Endodermal cell (in vitro differentiated cells): ENCODE measurements at places on chromosomes 16 and 17.

DNA sequence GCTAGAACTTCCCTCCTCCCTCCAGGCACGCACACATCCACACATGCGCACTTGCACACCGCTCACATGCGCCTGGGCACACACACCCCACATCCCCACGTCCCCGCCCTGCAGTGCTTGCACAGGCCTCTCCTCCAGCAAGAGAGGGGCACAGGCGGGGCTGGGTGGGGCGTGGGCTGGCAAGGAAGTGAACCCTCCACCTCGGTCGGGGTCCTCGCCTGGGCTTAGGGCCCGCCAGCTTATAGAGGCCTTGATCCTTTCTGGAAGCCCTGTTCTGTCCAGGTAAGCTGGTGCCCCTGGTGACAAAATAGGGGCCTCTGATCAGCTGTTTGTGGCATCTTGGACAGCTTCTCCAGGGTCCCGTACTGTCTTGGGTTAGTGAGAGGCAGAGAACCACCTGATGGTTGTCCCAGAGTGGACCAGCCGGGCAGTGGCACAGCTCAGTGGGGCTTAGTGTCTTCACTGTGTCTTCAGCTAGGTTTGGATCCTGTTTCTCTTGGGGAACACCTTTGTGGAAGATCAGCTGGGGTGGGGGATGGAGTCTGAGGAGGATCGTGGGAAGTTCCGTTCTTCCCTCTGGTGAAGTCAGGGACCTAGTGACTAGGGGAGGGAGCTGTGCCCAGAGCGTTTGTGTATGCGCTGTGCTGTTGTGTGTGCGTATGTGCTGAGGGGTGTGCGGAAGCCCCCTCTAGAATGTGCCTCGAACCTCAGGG, 12.1 kb downstream of the TBX4 start:
- DNase-seq: peak; percentile 68

GRCh38 chr16:15607700-15608396, 35.1 kb downstream of the MARF1 start:
- DNase-seq: no peak

DNA sequence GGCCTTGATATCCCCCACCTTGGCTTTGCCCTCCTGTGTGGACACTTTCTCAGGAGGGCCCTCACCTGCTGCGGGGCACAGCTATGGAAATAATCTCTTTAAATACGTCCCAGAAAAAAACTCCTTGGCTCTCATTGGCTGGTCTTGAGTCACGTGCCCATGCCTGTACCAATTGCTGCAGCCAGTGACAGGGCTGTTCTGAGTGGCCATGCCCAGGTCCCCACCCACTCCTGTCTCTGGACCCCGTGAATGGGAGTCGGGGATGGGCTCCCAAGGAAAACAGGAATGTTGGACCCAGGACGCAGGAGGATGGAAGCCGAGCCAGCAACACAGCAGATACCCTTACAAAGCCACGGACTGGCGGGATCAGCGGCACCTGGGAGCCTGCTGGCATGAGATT, 53.1 kb upstream of the CDR2 start:
- DNase-seq: no peak

- no peak for DNase-seq
Measured at GRCh38 chr16:2697401-2697948, 15.2 kb downstream of the KCTD5 start.

DNA sequence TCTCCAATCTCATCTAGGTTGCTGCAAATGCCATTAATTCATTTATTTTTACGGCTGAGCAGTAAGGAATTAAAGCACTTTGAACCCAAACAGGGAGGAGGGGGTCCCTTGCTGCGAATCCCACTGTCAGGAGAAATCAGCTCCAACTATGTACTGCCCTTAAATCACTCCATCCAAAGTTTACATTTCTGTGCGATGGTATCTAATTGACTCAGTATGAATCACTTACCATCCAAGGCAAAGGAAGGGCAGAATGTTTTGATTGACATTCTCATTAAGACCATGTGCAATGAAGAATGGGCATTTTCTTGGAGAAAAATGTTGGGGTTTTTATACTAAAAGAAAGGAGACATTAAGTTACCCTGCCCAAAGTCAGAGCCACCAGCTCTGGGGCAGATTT, 47.7 kb upstream of the XYLT1 start:
- DNase-seq: no peak

GRCh38 chr17:77321649-77322513, 181.1 kb downstream of the SEC14L1 start:
- peak; percentile 44 for DNase-seq

DNA sequence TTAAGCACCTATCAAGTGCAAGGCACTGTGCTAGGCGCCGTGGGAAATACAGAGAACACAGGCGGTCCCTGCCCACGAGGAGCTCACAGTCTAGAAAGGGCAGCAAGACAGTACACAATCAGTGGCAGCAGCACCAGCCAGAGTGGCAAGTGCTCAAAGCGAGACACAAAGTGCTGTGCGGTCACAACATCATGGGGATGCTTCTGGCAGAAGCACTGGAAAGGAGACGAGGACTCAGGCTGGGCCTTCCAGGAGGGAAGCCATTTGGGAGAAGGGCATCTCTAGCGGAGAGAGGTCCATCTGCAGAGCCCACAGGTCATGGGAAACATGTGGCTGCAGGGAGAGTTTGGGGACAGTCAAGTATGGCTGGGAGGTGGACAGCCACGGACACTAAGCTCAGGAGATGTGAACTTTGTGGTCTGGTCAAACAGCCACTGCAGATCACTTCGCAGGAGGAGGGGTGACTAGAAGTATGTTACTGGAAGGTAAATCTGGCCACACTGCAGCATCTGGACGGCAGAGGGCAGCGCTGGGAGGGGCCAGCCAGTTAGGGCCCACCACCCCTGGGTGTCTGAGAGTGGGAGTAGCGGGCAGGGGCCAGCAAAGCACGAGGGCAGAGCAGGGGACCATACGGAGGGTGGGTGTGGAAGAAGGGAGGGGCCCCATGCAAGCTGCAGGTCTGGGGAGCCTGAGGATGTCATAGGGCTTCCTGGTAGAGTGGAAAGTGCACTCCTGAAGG, 71.1 kb downstream of the N4BP1 start:
- peak; percentile 74 for DNase-seq

DNA sequence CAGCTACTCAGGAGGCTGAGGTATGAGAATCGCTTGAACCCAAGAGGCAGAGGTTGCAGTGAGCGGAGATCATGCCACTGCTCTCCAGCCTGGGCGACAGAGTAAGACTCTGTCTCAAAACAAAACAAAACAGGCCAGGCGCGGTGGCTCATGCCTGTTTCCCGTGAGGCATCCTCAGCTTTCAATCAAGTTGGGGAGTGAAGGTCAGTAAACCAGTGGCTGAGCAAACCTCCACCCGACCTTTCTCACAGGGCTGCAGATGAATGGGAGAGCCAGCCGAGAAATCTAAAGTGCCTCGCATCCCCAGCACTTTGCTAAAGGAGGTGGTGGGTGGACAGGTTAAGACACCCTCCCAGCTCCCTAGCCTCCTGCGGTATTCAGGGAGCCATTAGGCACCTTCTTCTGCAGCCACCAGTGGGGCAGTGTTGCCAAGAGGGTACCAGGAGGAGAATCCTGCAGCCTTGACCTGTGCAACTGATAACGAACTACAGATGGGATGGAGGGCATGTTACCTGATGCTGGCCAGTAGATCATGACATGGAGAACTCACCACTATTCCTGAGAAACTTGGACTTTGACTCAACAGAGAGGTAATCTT, 59.0 kb downstream of the KPNA2 start:
- DNase-seq: peak; percentile 43

GRCh38 chr17:30220414-30220813, 15.1 kb downstream of the SLC6A4 start:
- DNase-seq: no peak

- no peak for DNase-seq
Measured at GRCh38 chr16:67392301-67393059, 818 bp downstream of the TPPP3 start.

GRCh38 chr17:14510136-14510535, 209.3 kb downstream of the HS3ST3B1 start:
- no peak for DNase-seq

GRCh38 chr16:66365651-66366050, 840 bp upstream of the CDH5 start:
- peak; percentile 38 for DNase-seq

DNA sequence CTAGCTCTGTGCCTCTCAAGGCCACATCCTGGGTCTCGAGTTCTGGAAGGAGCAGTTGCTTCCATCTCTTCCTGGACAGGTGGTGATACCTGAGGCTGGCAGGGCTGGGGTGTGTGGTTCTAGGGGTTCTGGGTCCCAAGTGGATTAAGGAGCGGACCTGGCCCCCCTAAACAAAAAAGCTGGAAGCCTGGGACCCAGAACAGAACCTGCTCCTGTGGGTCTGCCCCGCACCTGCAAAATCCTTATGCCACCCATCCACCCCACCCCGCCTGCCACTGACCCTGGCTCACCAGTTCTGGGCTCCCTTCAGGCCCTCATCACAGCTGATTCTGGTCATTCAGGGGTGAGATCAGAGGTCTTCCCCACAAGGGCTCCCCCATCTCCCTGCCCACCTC, 44.8 kb downstream of the ADCY7 start:
- no peak for DNase-seq

GRCh38 chr17:39155654-39156053, 4.2 kb upstream of the PLXDC1 start:
- DNase-seq: no peak

DNA sequence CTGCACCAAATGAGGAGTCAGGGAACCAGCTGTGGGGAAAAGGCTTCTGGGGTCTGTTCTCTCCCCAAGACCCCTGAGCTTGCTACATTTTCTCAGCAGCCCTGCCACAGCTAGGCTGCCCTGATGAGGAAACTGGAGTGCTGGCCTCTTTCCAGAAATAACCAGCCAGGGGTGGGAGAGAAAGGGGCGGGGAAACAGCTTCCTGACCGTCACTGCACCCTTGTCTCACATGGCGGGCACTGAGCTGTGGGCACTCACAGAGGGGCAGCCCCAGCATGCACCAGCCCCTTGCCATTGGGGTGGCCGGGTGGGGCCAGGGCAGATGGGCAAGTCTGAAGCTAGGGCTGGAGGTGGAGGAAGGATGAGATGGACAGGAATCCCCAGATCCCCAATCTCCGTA, 2.9 kb downstream of the SRL start:
- DNase-seq: no peak

DNA sequence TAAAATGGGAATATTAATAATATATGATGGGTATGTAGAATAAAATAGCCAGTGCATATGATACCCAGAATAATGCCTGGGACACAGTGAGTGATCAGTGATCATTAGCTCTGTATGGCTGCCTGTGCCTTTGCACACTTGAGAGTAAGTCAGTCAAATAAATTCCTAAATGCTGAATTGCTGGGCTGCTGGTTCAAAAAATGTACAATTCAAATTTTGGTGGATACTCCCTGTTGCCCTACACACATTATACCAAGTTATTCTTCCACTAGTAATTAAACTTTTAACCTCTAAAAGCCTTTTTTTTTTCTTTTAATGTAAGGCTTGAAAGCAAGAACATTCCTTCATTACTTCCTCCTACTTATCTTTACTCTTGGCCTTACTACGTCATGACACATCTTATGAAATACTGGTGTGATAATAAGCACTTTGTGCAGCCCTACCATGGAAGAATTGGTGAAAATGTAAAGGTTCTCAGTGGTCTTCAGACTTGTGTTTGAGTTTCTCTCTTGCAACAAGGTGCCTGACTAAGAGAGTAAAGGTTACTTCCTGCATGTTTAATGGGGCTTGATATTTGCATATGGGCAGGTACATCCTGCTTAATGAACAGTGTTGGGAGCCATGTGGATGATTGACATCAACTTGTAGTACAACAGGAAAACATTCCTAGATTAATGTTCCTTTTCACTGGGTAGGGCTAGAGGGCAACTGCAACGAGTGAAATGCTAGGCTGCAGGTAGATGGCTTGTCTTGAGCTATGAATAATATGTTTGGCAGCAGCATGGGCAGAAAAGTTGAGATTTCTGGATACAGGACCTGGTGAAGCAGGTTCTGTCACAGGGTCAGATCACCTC, 84.3 kb downstream of the PRKCA start:
- no peak for DNase-seq

DNA sequence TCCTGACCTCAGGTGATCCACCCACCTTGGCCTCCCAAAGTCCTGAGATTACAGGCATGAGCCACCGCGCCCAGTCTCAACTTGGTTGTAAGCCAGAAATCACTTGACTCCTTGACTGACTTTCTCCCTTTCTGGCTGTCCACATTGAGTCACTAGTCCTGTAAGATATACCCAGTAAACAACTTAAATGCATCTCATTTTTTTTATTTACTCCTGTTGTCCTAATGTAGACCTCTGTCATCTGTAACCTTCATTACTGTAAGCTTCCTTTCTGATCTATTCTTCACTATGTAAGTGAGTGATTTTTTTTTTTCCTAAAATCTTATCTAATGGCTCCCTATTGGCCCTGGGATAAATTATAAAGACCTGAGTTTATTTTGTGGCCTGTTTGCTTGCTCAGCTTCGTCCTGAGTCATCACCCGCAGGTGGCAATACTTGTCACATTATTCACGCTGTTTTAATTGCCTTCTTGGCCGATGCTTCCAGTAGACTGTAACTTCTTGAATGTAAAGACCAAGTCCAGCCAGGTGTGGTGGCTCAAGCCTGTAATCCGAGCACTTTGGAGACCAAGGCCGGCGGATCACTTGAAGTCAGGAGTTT, 41.0 kb downstream of the PAFAH1B1 start:
- peak; percentile 82 for DNase-seq

DNA sequence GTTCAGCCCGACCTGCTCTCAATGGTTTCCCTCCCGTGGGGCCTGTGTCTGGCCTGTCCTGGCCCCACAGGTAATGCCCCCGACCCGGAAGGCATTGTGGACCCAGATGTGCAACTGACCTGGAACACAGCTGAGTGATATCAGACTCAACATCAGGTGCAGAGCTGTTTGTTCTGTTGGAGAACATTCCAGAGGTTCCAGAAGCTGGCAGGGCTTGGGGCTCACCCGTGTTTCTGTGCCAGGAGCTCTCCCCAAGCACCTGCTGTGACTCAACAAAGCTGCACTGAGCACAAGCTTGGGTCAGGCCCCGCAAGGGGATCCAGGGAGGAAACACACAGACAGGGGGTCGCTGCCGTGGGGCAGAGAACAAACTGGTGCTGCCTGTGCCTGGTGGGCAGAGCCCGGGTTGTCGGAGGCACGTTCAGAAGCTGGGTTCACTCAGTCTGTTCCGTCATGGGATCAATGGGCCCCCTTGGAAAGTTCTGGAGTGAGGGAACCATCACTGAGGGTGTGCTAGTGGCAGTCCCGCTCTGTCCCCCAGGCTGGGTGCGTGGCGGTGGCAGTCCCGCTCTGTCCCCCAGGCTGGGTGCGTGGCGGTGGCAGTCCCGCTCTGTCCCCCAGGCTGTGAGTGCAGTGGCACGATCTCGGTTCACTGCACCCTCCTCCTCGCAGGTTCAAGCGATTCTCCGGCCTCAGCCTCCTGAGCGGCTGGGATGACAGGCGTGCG, 22.1 kb downstream of the HS3ST6 start:
- DNase-seq: no peak

- peak; percentile 41 for DNase-seq
Measured at GRCh38 chr17:6660101-6660500, 8.5 kb downstream of the C17orf100 start.

DNA sequence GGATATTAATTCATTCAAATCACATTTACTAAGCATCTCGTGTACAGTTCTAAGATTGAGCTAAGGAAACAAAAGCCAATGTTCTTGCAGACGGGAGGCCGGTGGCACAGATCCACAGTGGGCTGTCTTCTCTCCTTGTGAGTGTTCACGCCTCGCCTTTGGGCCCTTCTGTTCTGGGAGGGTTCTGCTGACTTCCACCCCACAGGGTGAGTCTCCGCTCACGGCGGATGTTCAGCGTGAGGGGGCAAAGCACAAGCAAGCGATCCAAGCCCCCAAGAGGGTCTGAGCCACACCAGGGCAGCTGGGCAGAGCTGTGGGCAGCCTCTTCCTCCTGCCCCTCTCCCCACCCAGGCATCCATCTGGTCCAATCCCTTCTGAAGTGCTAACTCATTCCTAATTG, 84.3 kb upstream of the DOC2B start:
- no peak for DNase-seq

GRCh38 chr17:77615703-77616253, 342.7 kb upstream of the TNRC6C start:
- no peak for DNase-seq
